Left ventricle myocardium inferior (tissue), 1 donor: ENCODE measurements at places on chromosomes 16 and 17. TPM values are rescaled to one million over a fixed set of nuclear protein-coding genes. Genes with fewer than 3 reads are reported as not detected.

GRCh38 chr17:38620551-38621277, 15.0 kb upstream of the SRCIN1 start:
- DNase-seq = no peak

DNA sequence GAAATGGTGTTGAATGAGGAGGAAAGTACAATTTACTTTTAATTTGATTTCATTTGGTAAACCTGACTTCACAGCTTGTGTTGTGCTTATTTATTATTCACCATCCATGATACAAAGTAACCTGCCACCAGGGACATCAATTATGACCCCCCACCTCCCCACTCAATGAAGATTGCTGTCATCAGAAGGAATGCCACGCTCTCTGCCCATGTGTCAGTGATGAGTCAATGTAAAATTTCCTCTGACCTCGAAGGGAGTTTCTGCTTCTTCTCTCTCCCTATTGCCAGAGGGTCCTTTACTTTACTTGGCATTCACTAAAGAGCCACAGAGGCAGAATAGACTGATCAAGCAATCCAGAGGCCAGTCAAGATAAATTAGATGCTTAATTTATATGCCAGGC, 759.7 kb downstream of the CDH11 start:
- DNase-seq = no peak

- DNase-seq = no peak
Observed at GRCh38 chr17:38605411-38605840, 326 bp downstream of the SRCIN1 start.

GRCh38 chr16:11098601-11099390, 154.4 kb downstream of the CLEC16A start:
- no peak for DNase-seq

DNA sequence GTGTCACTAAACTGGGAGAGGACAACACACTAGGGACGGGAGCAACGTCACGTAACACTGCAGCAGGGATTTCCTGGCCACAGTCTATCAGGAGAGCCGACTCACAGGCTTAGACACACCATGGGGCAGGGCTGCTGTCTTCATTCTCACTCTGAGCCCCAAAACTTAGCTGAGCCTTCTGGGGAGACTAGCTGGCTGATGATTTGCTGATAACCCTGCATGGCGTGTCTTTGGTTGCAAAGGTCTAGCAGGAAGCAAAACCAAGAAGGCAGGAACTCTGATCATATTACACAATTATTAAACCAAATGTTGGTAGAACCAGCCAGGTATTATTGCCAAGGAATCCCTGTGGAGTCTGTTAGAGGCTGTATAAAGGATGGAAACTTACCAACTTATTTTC, 345.0 kb downstream of the SLC39A11 start:
- DNase-seq = no peak

DNA sequence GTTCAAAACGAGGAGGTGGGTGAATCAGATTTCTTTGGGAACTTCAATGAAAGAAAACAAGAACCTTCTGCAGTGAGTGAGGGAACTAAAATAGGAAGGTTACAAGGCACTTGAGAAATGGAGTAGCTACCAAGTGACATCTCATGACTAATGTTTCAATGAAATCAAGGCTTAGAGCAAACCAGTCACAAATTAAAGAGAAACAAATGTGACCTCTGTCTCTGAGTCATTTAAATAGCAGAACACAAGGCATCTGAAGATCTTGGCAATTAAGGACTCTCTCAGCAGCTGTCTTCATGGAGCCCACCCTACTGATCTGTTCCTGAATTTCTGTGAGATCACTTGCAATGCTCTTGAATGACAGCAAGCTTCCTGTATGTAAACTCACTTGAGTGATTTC, 109.5 kb downstream of the CDH11 start:
- no peak for DNase-seq

DNA sequence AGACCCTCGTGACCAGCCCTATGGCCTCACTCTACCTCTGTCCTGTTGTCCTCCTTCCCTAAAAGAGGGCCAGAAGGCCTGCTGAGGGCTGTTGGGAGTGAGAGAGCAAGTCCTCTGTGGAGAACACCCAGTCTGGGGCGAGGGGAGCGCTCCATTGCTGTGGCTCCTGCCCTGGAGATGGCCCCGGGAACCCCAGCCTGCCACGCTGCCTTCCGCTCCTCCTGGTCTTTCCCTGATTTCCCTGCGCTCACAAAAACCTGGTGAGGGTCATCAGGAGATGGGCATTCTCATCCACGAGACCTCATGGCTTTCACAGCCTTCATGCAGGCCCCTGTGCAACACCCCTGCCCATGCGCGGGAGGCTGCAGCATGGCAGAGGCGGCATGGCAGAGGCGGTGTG, 21.2 kb downstream of the DRC3 start:
- DNase-seq = no peak

DNA sequence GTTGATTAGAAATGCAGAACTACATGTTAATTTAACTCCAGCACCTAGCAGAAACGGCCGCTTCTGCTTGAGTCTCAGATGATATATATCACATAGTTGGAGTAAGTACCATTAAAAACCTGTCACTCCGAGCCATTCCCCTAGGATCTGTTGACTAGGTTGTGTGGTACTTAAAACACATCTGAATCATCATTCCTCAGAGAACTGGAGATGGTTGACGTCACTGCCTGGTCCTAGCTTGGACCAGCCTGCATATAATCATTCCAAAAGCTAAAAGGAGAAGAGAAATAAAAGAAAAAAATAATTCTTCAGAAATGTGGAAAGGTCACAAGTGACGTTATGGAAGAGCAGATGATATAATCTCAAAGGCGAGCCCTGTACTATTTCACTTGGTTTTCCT, 31.3 kb upstream of the RASL10B start:
- no peak for DNase-seq

DNA sequence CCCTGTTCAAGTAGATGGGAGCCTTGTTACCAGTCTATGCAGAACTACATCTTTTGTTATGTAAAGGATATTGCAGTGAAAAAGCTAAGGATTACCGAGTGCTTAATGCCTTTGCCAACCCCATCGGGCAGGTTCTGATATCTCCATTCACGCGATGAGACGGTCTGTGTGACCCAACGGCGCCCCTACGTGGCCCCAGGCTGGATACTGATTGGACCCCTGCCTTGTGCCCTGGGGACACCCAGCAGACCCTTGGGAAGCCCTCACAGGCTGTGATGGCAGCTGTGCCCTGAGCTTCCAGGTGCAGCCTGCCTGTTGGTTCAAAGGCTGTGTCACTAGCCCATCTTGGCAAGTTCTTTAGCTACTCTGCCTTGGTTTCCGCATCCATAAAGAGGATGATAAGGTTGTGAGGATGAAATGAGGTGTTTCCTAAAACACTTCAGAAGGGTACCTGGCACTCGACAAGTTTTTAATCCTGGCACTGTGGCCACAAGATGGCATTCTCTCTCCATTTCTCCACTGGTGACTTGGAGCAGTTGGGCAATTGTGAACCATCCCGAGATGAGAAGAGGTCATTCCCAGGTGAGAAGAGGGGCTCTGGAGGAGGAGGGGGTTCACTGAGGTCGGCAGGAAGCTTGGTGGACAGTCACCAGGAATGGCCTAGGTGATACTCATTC, 33.6 kb downstream of the HAPSTR1 start:
- no peak for DNase-seq

The DHRS7C gene
- 3.1 TPM for total RNA-seq

DNA sequence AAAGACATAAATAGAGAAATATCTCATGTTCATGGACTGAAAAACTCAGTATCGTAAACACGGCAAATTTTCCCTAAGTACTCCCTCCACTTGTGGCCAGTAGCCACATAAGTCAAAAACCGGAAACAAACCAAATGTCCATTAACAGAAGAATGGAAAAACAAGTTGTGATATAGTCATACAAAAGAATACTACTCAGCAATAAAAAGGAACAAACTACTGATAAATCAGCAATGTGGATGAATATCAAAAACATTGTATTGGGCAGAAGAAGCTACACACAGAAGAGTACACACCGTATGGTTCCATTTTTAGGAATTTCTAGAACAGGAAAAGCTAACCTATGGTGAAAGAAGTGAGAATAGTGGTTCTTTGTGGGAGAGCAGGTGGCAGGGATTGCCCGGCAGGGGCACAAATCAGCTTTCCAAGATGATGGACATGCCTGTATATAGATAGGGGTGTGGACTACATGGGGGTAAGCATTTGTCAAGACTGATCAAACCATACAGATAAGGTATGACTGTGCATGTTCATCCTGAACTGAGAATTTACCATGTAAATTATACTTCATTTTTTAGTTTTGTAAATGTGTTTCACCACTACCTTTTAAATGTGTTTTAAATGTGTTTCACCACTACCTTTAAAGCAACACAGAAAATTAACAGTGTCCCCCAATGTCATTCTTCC, 172.8 kb upstream of the CDH5 start:
- no peak for DNase-seq

- peak; percentile 13 for DNase-seq
Observed at GRCh38 chr17:83198366-83199341, 119.2 kb downstream of the METRNL start.

The NPIPA7 gene
- 3.2 TPM for total RNA-seq

- DNase-seq = no peak
Observed at GRCh38 chr17:45230410-45230786, 8.7 kb downstream of the FMNL1 start.

The HLF gene
- total RNA-seq = 22.6 TPM

The ENO3 gene
- 827 TPM for total RNA-seq

GRCh38 chr16:64543031-64543430, 578.8 kb downstream of the CDH11 start:
- DNase-seq = no peak
